ENCODE measurements at places on chromosomes 7 and 10.

GRCh38 chr10:111128331-111129180 lies 51.7 kb downstream of the ADRA2A start:
- no peak for DNase-seq

DNA sequence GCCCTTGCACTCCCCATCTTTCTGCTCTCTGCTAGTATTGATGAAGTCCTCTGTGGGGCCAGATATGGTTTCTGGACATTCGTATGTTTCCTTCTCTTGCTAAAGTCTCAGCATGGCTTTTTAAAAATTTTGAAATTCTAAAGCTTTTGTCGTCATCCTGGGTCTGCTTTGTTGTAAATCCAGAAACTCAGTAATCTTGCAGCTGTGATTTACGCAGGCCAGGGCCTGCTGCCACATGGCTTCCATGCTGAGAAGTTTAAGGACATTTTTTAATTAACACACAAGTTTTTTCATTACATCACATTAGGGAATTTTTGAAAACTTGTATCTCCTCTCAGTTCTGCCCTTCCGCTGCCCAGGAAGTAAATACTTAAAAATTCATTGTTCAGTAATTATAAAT lies 686.1 kb upstream of the IGFBP3 start:
- DNase-seq: no peak

GRCh38 chr10:93261089-93261488 lies 187.4 kb downstream of the CYP26A1 start:
- DNase-seq: no peak

GRCh38 chr7:147279964-147280374 lies 1163.4 kb downstream of the CNTNAP2 start:
- no peak for DNase-seq

All from NCI-H2107 (cell line).